ENCODE measurements at places on chromosomes 4 and X. TPM values are rescaled to one million over a fixed set of nuclear protein-coding genes. Genes with fewer than 3 reads are reported as not detected.

MXD4 gene
- 19.7 TPM for total RNA-seq

DNA sequence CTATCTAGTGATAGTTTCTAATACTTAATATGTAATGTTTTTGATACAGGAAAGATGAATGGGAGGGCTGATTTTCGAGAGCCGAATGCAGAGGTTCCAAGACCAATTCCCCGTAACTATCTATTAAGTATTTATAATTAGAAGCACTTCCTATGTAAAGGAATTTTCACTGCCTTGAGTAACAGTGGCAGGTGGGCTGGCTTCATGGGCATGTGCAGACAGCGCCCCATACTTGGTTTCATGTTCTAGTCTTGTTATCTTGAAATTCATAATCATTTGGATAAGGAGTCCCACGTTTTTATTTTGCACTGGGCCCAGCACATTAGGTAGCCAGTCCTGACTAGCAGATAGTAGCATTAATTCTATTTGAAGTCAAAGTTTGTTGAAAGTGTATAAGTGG is 1.7 kb downstream of the OCIAD1 start:
- no peak for DNase-seq

MAGIX gene
- 3.4 TPM for total RNA-seq

- no peak for DNase-seq
These were observed 641.8 kb downstream of the FSTL5 start for GRCh38 chr4:161522031-161522430.

- DNase-seq: no peak
These were observed 17.8 kb downstream of the ZCCHC4 start for GRCh38 chr4:25330335-25330734.

DNA sequence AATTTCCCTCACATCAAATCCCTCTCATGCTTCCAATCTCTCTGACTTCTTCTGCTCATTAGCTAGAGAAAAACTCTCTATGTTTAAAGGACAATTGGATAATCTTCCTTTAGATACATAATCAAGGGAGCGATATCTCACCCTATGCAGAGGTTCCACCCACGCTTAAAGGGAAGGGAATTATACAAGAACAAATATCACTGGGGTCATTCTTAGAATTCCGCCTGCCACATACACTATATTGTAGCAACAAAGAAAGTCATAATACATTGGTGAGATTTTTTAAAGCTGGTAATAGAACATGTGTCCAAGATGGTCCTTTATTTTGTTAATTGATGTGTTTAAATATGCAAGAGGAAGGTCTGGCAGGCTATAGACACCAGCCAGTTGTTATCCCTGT is 31.5 kb downstream of the NKX6-1 start:
- no peak for DNase-seq

DNA sequence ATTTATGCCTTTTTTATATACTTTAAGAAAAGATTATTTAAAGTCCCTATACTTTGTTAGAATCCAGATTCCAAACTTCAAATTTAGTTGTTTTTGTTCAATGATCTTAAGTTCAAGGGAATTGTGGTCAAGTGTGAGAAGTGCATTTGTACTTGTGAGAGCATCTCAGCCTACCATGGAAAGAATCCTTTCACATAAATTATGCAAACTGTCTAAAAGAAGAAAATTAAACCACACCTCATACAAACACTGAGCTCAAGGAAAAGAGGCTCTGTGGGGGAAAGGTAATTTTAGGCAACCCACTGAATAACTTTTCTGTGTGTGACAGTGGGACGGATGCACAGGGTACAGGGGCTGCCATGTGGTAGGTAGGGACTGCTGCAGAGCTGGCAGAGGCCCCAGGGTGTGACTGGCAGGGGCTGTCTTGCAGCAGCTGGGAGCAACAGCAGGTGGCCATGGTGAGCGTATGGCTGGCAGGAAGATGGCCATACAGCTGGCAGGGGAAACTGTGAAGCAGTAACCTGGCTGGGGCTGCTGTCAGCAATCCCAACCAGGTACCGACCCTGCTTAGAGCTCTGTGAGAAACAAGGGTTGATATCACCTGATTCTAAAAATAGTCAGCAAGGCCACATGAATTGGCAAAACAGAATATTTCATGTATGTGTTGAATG is 130.6 kb downstream of the UGT8 start:
- no peak for DNase-seq

HS6ST2 gene
- total RNA-seq: 5.0 TPM
